Cerebellar nuclear complex (tissue), 1 donor: ENCODE measurements at places on chromosomes 4 and X.

- no peak for DNase-seq
Observed at GRCh38 chr4:48332661-48333060, 8.7 kb upstream of the SLAIN2 start.

- DNase-seq = no peak
Observed at GRCh38 chr4:29043411-29043810, 1676.8 kb upstream of the PCDH7 start.

DNA sequence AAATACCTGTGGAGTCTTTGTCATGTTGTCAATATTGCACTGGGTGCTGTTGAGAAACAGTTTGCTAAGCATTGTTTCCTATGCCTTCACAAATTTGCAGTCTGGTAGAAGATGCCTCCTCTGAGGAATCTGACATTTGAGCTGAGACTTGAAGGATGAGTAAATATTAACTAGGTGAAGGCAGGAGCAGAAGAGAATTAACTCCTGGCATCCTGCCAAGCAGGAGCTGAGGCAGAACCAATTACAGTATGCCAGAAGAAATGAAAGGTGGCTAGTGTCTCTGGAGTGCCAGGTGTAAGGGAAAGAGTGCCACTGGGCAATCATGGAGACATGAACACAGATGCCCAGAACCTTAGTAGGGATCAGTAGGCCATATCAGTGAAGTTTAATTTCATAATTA, 1778.2 kb upstream of the PCDH10 start:
- no peak for DNase-seq

- no peak for DNase-seq
Observed at GRCh38 chr4:81255524-81255923, 40.5 kb upstream of the PRKG2 start.

DNA sequence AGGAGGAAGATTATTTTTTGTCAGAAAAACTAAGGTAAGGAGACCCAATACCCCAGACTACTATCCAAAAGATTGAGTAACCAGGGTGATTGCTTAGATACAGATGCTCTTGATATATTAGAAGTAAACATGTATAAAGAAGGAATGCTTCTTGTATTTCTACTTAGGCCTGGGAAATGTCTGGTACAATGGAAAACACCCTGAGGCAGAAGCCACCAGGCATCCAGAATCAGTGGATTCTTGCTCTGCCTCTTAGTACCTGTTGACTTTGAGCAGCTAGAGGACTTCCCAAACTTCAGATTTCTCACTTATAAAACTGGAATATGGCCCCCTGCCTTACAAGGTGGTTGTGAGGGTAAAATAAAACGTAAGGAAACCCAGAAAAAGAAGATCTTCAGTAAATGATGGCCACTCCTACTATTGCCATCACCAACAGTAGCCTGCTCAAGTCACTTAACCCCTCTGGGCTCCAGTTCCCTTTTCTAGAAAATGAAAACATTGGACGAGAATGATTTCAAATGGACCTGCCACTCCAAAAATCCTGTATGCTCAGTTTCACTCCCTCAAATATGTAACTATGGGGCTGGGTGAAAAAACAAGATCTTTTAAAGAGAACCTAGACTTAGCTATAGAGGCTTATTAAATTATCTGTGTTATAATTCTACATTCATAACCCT, 56.6 kb downstream of the AMELX start:
- DNase-seq = no peak

DNA sequence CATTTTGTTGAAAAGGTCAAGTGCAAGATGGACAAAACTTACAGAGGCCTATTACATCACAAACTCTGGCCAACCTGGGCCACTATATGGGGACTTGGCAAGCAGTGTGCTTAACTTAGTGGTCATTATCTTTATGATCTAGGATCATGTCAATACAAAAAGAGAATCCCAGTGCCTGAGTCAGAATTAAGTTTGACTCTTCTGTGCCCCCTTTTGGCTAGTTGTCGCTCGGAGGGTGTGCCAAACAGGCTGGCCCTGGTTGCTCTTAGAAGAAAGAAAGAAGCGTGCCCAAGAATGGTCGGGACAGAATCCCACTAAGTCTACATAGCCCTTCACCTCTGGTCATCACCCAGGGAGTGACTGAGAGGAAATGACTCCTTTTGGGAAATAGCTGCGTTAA, 100.1 kb downstream of the EIF4E start:
- DNase-seq = no peak

DNA sequence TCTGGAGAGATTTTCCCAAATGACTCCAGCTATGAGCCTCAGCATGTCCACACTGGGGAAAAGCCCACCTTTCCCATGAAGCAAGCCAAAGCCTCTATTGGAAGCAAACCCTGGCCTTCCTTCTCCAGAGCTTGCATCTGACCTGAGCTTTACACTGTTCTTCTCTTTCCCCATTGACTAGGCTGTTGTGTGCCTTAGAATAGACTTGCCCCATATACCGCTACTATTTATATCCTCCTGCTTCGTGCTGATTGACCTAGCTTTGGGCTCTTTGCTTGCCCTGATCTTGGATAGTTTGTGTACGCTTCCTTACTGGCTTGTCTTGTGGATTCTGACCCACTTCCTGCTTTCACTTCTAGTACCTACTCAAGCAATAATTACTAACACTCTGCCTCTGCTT, 30.9 kb downstream of the FAM9B start:
- DNase-seq = no peak

DNA sequence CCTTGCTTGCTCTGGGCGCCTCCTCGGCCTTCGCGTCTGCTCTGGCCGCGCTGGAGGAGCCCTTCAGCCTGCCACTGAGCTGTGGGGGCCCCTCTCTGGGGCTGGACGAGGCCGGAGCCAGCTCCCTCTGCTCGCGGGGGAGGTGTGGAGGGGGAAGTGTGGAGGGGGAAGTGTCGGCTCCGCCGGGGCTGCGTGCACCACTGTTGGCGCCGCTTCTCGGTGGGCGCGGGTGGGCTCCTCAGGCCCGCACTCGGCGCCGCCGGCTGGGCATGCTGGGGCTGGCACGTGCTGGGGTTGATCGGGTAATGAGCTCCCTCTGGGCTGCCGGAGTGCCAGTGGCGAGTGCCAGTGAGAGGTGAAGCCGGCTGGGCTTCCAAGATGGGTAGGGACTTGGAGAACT, 116.7 kb downstream of the CPXCR1 start:
- no peak for DNase-seq

DNA sequence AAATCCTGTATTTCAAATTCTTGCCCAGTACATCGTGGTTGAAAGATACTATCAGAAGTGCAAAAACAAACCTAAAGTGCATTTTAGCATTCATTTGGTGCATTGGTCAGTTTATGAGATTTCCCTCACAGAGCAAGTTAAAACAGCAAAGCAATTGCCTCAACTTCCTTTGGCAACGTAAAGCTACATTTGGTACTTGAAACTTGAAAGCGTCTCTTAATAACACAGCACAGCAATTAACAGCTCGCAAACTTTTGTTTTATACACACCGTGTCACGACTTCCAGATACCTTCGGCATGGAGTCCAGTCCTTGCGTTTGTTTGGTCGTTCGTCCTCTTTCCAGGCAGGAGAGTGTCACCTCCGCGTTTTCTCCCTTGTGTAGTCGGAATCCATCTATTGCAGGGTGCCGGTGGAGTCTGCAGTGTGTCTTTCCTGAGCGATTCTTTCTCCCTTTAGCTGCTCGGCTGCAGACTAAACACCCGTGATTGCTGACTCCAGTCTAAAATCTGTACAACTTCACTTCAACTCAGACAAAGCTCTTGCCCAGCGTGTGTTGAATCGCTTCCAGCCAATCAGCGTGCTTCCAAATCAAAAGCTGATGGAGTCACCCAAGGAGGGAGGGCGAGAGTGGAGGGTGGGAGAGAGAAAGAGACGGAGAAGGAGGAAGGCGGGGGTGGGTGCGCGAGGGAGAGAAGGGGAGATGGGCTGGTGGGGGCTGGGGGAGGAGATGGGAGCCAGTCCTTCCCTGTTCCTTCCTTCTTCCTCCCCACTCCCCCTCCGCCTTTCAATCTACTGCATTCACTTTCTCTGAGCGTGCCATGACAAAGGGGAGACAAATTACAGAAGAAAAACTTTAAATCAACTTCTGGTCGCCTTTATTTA, at the start of gene PCDH18:
PCDH18 (minus strand) TSS at position 509 of the 883 bp plus-strand sequence; CDS start at position 103, 406 bp downstream.
- DNase-seq = no peak

DNA sequence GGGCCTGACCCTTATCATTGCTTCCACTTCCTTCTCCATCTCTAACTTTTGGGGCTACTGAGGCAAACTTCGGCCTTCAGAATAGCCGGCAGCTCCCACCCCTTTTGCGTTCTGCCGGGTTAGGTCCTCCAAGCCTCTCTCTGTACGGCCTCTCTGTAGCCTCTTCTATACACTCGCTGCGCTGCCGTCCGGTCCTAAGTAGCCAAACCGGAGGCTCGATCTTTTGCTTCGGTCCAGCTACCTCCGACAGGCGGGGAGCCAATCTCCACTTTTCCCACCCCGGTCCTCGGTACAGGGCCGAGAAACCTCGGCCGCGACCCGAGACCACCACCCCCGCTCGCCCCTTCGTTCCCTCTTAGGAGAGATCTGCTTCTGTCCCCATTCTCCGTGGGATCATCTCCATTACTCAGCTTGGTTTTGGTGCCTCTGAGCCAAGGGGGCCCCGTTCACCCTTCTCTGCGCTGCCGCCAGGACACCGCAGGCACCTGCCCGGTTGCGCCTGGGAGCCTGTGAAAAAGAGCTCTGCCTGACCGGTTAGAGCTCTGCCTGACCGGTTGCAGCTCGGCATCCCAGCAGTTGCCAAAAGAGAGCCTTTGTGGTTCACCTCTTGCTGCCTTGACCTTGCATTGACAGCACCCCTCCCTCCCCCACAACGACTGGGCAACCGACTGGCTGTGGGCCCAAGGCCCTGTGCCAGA, 1.0 kb upstream of the HTR2C start:
- DNase-seq = no peak

GRCh38 chr4:7027284-7027683, 15.9 kb upstream of the TADA2B start:
- DNase-seq = no peak

DNA sequence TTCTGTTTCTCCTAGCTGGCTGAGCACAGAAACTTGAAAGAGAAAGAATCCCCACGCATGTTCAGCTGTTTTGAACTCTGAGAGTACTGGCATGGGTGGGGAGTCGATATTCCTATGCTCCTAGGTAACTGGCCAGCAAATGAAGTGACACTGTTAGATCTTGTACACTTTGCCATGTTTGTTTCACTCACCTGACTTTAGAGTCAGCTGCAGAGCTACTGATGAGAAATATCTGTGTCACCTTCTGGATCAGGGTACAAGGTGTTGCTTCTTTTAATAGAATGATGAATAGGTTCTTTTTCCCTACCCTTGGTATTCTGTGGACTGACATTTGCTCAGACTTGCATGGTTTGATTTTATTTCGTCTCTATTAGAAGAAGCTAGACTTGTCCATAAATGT, 28.3 kb downstream of the OCRL start:
- no peak for DNase-seq

DNA sequence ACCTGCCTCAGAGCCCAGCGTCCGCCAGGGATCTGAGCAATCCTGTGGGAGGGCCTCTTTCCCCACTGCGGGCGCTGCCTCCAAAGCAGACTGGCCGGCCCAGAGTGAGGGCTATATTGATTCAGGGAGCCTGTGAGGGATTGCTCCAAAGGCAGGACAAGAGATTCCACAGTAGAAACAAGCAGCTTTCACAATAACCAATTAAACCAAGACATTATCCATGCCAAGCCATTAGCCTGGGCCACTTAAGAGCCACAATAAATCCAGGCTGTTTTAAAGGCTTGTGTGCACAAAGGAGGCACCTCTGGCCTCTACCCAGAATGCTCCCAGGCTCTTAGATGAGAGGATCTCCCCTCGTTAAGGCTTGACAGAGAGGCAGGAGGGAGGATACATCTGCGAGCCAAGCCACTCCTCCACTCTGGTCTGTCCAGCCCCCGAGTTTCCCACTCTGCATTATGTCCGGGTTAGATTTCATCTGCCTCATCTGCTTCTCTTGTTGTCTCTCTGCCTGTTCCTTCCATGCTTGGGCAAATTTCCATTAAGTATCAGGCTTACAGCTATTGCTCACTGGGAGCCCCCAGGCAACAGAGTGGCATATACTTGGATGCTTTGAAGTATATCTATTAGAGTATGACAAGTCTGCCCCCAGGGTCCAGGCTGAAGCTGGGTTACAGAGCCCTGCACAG, 357.9 kb downstream of the UNC5C start:
- DNase-seq = no peak

DNA sequence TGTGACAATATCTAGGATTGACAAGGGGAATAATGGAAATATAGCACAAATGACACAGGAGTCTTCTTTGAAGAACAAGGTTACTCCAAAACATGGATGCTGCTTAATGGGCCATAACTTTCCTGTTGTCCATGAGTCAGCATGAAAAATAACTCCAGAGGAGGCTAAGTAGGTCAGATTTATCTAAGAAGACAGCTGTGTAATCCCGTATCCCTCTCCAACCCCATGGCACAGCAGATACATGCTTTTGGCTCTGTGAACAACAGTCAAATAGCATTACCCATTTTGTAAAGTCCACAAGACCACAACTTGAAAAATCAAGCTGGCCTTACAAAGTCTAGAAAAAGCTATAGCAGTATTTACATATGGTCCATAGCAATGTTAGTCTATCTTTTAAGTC, 2.1 kb upstream of the TMEM131L start:
- DNase-seq = no peak

DNA sequence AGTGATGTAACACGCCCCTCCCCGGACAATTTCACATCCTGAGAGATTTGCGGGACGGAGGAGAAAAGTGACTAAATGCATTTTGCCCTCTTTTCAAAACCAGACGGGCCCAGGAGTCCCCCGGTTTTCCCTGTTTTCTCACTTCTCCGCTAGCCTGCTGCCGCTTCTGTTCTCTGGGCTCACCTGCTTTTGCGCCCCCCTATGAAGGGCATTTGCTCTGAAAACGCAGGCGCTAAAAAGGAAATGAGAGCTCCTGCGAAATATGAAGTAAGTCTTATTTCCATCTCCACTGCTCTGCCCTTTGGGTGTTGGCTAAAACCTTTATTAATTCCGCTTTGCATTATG, 613 bp upstream of the TMEM47 start:
- DNase-seq = no peak

GRCh38 chr4:1400191-1400805, 5.9 kb downstream of the NKX1-1 start:
- no peak for DNase-seq

DNA sequence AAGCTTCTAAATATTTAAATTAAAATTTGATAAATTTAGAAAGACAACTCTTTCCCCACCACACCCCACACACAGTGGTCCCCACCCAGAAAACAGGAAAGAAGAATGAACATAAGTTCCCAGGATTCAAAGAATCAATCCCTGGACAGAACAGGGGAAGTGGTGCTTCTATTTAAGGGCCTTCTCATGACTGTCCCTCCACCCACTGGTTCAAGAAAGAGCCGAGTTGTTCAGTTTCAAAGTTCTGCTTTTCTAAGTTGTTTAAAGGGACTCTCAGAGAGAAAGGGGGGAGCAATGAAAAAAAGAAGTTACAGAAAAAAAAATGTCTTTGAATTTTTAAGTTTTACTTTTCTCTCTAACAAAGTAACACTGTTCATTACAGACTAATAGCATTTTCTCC, 195.8 kb downstream of the PDGFC start:
- DNase-seq = no peak

- DNase-seq = no peak
Observed at GRCh38 chr4:155400893-155401292, 24.1 kb upstream of the MAP9 start.

DNA sequence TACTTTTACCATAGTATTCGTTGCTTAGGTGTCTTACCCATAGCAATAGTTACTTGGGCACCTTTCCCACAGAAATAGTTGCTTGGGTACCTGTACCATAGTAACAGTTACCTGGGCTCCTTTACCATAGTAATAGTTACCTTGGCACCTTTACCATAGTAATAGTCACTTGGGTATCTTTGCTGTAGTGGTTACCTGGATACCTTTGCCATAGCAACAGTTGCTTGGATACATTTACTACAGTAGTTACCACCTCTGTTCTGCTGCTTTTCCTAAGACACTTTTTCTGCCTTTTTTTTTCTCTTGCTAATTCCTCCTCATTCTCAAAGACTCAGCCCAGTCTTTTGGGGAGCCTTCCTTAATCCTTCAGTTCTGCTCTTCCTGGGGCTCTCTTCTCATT, 272.8 kb upstream of the PUDP start:
- no peak for DNase-seq
